Hematopoietic multipotent progenitor cell treated with erythropoietin and hydrocortisone succinate and interleukin-3 and kit ligand, for 8 days (in vitro differentiated cells): ENCODE measurements at places on chromosomes 2 and 18.
A peak's percentile ranks its signal among the peaks of the same experiment; 100 is the strongest.

DNA sequence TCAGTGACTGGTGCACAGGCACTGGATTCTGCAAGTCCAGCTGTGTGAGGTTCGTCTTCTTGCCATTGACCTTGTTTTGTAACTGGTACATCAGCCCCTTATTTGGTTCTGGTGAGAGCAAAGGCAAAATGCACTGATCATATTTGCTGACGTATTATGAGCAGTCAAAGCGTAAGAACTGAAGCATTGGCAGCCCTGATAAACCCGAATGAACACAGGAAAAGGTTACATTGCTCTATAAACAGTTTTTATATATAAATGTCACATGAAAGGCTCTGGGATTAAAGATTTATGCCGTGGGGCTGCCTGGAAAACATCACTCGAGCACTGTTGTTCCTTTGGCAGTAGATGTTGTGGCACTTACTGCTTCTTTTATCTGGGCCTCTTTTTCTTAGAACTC, 167.9 kb downstream of the IRS1 start:
- DNase-seq = no peak

GRCh38 chr18:76528477-76529432, 33.7 kb upstream of the ZNF516 start:
- DNase-seq = peak; percentile 9

DNA sequence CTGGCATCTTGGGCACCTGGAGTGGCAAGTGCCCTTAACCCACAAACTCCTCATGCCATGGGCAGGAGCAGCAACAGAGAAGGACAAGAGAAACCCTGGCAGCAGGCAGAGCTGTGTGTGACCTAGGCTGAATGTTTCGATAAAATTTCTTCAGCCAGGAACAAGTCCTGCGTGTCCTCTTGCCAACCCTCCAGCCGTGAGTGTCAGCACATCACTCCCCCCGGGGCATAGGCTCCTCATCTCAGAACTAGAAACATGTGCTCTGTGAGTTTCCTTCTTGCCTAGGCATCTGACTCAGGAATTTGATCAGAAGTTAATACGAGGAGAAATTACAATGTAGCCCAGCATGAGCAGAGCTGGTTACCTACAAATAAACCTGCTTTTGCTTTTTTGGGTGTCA, 2.2 kb downstream of the ABCG8 start:
- no peak for DNase-seq

DNA sequence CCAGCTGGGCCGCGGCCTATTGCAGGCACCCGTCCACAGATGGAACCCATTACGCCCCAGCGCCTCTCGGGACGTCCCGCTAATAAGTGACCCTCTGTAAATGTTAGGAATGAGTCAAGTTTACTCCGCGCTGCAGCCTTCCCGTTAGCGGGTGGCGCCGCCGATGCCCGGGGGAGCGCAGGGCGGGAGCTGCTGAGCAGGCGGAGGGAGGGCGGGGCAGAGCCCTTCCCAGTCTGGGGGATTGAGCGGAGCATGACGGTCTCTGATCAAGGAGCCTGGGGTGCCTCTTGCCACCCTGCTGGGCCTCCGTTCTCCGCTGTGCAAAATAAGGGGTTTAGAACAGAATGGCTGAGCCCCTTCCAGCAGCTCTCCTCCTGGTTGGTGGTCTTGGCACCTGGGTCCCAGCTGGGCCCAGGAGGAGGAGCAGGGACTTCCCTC, 10.5 kb downstream of the CROCC2 start:
- DNase-seq = no peak

DNA sequence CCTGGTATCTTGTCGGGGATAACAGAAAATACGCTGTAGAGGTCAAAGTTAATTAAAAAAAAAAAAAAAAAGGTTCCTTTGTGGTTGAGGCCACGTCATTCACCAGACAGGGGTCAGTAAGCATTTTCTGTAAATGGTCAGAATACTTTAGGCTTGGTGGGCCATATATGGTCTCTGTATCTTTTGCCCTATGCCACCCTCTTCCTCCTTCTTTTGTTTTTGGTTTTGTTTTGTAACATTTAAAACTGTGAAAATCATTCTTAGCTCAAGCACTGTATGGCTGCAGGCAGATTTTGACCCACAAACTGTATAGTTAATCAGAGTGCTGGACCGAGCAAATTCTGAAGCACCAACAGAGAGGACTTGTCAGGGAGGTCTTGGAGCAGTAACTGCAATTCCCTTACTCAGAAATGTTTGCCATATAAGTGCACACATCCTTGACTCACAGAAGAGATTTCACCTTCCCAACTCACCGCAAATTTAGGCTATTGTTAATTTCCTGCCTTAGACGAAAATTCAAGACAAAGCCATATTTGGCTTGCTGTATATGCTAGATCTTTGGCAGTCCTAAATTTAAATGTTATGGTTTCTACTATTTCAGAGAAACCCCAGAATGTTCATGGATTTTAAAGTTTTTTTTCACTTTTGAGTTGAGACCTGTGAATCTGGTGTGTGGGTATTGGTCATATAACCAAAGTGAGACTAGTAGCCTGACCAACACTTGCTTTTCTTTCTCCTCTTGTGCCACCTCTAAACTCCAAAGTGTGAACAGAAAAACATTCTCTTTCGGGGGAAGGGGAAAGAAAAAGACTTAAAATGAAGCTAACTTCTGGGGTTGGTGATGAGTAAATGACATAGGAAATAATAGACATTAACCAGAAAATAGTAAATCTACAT, 65.4 kb downstream of the DOCK10 start:
- no peak for DNase-seq

DNA sequence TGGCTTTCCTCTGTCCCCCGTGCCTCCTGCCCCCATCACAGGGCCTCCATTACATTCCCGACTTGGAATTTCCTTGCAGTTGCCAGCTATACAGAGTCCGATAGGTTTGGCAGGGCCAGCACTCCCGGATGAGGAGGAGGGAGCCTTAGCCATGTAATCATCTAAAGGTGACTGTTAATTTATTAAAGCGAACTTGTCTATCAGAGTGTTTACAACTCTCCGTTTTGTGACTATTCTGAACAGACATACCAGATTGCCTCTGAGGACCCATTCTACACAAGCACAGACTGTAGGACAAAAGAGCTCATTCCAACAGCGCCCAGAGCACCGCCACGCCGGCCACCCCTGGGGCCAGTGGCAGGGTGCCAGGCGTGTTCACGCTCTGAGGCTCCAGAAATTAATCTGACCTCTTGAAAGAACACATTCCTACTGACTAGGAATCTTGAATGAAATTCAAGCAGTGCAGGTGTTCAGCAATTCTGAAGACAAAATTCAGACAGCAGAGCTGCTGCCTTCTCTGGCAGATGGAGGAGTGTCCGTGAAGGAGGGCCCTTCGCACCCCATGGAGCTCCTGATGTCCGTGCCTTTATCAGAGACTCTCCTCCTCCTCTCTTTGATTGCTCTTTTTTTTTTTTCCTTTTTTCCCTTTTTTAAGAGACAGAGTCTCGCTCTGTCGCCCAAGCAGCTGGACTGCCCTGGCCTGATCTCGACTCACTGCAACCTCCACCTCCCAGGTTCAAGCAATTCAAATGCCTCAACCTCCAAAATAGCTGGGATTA, 58.1 kb upstream of the RALBP1 start:
- DNase-seq = no peak

- no peak for DNase-seq
These were observed 1451.1 kb downstream of the LRP1B start for GRCh38 chr2:140679752-140680151.
